NCI-H1048 (cell line): ENCODE measurements at places on chromosomes 16 and 17.

- no peak for DNase-seq
These were observed 32.3 kb downstream of the CPPED1 start for GRCh38 chr16:12771341-12771798.

DNA sequence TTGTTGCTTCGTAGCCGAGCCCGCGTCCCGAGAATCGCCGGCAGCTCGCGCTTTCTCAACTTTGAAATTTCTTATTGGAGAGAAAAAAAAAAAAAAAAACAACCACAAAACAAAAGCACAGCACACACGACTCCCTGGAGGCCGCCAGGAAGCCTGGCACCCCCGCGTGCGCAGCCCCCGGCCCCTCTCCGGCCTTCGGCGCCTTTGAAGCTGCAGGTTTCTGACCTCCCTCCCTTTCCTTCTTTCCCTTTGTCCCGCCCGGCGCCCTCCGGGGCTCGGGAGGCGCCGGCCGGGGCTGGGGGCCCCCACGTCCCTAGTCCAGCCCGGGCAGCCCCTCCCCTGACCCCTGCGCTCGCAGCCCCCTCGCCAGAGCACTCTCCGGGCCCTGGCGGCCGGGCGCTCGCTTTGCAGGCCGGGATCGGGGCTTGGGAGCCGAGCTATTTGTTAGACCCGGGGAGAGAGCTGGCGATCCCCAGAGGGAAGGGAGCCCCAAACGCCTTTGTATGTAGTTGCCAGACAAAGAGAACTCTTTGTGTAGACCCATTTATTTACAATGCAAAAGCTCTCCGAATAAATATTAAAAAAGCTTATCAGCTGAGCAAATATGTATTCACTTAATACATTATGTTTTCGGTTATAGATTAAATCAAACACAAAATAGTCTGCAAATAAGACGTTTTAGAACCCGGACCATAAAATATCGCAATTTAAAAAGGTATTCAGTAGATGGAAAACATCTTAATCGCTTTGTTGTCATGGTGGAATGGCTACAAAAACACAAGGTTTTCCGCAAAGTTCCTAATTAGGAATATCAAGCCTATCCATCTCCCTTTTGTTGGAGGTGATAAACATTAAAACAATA lies 2.3 kb downstream of the BAHCC1 start:
- DNase-seq: peak; percentile 47

DNA sequence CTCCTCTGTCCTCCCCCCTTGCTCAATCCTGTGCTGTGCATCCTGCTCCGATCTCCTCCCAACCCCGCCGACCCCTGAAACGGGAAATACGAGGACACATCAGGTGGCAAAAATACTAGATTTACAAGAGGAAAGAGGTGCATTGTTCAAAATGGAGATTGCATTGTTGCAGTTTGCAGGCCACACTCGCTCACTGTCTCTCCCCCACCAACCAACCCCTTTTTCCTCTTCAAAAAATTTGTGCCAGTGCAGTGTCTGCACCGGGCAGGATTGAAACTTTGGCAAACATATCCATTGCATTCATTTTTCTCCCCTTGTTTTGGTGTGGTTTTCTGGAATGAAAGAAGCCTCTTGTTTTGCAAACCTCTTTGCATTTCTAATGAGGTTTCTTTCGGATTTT lies 61.0 kb downstream of the RNF135 start:
- no peak for DNase-seq

DNA sequence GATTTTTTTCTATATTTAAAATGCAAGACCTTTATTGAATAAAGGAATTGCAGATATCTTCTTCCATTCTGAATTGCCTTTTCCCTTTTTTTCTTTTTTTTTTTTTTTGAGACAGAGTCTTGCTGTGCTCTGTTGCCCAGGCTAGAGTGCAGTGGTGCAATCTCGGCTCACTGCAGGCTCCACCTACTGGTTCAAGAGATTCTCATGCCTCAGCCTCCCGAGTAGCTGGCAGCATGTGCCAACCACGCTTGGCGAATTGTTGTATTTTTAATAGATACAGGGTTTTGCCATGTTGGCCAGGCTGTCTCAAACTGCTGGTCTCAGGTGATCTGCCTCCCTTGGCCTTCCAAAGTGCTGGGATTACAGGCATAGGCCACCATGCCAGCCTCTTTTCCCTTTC lies 151.5 kb downstream of the CEP112 start:
- no peak for DNase-seq

DNA sequence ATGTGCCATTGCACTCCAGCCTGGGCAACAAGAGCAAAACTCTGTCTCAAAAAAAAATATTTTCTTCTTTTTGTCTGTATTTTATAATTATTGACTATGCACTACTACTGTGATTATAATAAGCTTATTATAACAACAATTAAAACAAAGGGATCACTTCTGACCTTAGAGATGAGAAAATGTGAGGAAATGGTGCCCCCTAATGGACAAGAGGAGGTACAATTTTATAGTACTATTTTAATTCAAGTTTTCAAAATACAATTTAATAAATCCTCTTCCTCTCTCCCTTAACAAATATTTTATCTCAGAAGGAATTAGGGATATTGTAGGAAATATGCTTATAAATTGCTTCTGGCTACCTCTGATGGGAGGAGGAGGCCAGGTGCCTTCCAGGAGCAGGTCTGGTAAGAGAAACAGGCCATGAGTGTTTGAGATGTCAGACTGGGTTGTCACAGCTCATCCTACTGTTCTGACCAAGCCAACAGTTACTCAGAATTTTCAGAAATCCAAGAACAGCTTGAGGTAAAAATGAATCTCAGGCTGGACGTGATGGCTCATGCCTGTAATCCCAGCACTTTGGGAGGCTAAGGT lies 14.0 kb downstream of the VPS53 start:
- no peak for DNase-seq

DNA sequence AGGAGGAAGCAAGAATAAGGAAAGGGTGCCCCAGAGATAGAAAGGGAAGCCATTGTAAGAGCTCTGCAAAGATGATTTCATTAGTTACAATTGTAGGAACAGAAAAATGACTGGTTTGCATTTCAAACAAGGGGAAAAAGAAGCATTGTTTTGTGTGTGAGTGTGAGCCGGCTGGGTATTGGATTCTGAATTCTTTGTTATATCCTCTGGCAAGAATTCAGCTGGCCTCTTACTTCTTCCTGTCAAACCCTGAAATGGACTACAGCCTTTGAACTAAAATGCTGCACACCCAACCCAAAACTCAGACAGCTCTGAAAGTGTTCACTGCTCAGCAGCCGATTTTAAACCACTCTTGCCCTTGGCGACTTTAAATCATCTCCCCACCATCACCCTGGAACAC lies 461.3 kb downstream of the PMP22 start:
- DNase-seq: no peak

GRCh38 chr17:32517982-32518381 lies 31.2 kb downstream of the CDK5R1 start:
- no peak for DNase-seq

- DNase-seq: no peak
These were observed 118.9 kb upstream of the CHMP6 start for GRCh38 chr17:80872501-80873306.

DNA sequence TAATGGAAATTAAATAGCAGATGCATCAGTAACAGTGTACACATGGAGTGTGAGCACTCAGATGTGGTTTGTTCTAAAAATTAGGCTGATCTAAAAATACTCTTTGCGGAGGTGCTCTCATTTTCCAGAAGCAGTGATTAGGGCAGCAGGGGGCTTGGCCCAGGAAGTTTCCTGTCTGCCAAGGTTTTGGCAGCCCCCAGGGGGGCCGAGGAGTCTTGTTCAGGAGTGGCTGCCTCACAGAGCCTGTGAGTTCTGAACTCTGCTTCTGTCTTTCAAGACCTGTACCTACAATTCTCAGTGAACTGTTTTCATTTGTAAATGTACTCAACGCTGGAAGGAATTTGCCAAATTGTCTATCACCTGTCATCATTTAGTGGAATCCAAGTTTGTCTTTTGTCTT lies 388.4 kb upstream of the CDH11 start:
- DNase-seq: no peak

DNA sequence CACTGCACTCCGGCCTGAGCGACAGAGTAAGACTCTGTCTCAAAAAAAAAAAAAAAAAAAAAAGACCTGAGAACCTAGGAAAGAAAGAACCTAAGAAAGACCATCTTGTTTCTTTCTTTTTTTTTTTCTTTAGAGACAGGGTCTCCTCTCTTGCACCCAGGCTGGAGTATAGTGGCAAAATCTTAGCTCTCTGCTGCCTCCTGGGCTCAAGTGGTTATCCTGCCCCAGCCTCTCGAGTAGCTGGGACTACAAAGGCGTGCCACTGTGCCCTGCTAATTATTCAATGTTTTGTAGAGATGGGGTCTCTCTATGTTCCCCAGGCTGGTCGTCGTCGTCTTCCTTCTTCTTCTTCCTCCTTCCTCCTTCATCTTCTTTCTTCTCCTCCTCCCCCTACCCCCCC lies 7.8 kb upstream of the BIRC5 start:
- DNase-seq: no peak

- DNase-seq: no peak
These were observed 36.6 kb downstream of the RAB11FIP4 start for GRCh38 chr17:31428111-31428510.
